ENCODE measurements at places on chromosomes 2 and 18.

DNA sequence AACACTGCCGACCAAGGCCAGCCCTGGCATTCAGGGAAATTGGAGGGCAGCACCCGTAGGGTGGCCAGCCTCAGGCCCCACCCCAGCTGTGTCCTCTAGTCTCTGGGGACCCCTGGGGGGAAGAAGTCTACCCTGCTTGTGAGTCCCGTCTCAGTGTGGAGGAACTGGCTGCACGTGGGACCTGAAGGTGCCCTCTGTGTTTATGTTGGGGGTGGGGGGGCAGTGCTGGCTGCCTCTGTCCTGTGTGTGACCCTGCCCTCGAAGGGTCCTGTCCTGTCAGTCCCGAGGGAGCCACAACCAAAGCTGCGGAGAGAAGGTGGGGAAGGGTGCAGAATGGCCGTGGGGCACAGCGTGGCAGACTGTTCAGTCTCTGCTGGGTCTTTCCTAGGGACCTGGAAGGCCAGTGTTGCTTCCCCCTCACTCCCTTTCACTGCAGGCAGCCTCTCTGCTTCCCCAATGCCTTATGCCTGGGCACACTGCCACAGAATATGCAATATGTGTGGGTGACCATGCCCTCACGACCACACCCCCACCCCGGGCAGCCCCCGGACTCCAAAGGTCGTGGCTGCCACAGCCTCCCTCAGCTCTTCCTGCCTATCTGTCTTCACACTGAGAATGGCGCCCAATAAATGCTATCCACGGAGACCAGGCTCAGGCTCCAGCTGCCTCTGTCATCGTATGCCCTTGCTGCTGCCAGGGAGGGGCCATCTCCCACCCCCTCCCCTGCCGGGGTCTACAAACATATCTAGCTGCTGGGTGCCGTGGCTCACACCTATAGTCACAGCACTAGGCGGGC lies 33.3 kb upstream of the SLC35F6 start:
- DNase-seq = no peak

DNA sequence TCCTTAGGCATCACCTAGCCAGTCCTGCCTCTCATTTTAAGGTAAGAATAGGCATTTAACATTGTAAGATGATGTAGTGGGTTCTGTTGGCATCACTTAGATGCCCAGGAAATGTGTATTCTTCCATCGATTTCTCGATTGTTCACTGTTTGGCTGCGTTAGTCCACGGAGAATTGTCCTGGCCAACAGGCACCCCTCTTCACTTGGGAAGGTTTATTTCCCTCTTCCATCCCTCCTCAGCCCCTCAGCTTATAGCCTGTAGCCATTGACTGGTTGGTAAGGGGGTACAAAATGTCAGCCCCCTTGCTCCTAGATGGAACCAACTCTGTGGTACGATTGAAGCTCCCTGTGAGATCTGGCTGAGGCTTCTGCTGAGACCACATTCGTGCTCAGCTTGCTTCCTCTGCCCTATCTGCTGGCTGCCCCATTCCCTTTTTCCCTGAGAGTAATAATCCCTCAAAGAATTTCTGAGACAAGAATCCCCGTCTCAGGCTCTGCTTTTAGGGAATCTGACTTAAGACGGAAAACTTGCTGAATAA lies 43.4 kb downstream of the PLEKHA3 start:
- no peak for DNase-seq

DNA sequence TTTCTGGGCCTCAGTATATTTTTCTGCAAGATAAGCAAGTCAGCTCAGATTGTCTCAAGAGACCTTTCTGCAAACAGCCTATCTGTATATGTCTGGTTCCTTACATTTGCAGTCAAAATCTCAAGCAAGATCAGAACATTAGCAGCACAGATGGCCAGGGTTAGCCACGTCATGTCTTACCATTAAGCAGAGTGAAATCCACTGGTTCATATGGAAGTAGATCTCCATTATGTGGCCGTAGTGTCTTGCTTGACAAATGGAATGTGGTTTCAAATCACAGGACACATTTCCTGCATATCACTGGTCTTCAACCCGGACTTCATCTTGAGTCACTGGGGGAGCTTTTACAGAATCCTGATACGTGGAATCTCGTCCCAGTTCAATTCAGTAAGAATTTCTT lies 500.2 kb downstream of the FBXO15 start:
- no peak for DNase-seq

- DNase-seq = no peak
Measured at GRCh38 chr2:19786408-19787058, 115.2 kb downstream of the TTC32 start.

Measured in thoracic aorta (tissue), 2 donors.